ENCODE measurements at places on chromosomes 5 and 9. TPM values are rescaled to one million over a fixed set of nuclear protein-coding genes. Genes with fewer than 3 reads are reported as not detected.

DNAJC25 gene
- total RNA-seq: 14.2 TPM

- DNase-seq: no peak
These were observed 87.1 kb upstream of the TLX3 start for GRCh38 chr5:171221916-171222315.

HRH2 gene
- total RNA-seq: not detected

- DNase-seq: no peak
These were observed at the start of gene TENT4A for GRCh38 chr5:6713274-6714225. TENT4A (plus strand) TSS chr5:6713432; CDS start chr5:6713984, 552 bp downstream.

MLANA gene
- total RNA-seq: 0.04 TPM

DNA sequence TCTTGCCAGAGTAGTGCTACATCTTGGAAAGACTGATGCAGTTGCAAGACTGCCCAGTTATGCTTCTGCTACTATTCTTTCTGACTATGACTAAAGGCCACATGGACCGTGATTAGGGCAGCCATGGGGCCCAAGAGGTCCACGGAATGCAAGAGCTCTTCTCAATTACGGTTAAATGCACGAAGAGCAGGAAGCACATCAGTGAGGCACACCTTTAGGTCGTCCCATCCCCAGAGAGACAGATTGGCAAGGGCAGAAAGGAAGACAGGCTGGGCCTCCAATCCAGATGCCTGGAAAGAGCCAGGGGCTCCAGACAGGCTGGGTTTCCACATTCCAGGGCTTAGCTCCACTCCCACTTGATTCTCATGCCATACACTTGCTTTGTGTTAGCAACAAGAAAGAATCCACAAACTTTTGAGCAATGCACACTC is 132.3 kb upstream of the SLIT3 start:
- DNase-seq: no peak

- peak; percentile 71 for DNase-seq
These were observed 194.6 kb downstream of the OLFM1 start for GRCh38 chr9:135281791-135282737.

- DNase-seq: no peak
These were observed 461.2 kb upstream of the RIOK2 start for GRCh38 chr5:97644206-97644605.

DNA sequence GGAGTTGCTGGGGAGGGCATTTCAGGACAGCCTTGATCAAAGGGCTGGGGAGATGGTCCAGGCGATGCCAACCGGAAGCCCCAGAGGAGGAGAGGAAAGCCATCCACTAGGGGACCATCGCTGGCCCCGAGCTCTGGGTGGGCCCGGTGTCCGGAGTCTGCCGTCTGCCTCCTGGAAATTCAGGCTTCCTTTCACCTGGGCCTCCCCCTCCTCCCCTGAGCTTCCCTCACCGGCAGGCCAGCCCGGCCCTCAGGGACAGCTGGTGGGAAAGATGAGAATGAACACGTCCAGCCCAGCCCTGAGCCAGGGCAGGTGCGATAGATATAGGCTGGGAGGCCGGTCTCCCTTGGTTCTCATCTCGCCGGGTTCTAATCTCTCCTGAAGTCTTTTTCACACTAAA is 17.2 kb downstream of the IRX4 start:
- DNase-seq: no peak

DNA sequence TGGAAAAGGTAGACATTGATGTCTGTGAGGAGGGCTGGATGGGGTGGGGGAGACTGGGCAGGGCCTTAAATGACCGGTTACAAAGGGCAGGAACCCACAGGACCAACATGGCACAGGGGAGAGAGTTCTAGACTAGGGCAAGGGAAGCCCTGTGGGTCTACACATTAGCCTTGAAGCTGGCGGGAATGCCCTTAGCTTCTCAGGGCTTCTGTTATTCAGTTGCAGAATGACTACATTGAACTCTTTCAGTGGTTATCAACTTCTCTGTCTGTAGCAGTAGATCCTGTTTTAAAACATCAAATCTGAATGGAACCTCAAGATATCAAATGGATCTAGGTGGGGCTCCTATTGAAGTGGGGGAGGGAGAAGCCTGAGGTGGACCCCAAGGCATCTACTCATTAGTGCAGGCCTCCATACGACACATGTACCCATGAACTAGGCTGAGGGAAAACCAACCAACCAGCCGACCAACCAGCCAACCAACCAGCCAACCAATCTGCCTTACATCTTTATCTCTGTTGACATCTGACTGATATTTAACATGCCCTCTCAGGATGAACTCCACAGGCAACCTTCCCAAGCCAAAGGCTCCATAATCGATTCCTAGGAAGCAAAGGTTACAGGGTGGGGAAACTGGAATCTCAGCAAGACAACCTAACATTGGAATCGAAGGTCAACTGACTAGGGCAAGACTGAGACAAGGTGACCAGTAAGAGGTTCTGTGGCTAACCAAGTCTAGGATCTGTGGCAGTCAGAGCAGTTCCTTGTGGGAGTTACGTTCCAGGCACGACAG is 48.3 kb downstream of the DAP start:
- DNase-seq: no peak

GRCh38 chr5:92554447-92555085 is 1026.5 kb downstream of the NR2F1-AS1 start:
- DNase-seq: peak; percentile 34

Measured in SJCRH30 (cell line).